ENCODE measurements at places on chromosomes 7 and 10. TPM values are rescaled to one million over a fixed set of nuclear protein-coding genes. Genes with fewer than 3 reads are reported as not detected.

DNA sequence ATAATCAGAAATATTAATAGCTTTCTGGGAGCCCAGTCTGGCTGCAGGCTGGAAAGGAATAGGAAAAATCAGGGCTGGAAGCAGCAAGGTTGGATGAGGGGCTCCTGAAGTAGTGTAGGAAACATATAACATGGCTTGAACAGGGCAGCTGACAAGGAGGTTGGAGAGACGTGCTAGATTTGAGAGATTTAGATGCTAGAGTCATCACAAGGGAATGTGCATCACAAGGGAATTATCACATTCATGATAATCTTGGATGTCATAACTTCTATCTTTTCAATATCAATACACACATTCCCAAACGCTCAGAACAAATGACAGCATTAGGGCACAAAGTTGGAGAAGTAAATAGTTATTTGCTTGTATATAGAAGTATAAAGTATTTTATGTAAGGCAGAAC is 120.9 kb upstream of the EGFR start:
- peaks cover 1% of the 10 kb centered on the region for H3K4me1 ChIP-seq
- H3K4me3 ChIP-seq, result no peak overlapping the region
- no peaks in the 10 kb centered on the region for H3K36me3 ChIP-seq
- DNase-seq, result no peak

The SYPL1 gene
- 71.5 TPM for total RNA-seq

The TRDMT1 gene
- 19.2 TPM for total RNA-seq

- H3K36me3 ChIP-seq, result no peaks in the 10 kb centered on the region
- H3K27me3 ChIP-seq, result no peaks in the 10 kb centered on the region
- H3K4me1 ChIP-seq, result no peaks in the 10 kb centered on the region
- DNase-seq, result no peak
- no peak overlapping the region for H3K27ac ChIP-seq
These were observed 26.0 kb downstream of the CCM2 start for GRCh38 chr7:45026013-45026412.

The DPYSL4 gene
- total RNA-seq, result 1.6 TPM

DNA sequence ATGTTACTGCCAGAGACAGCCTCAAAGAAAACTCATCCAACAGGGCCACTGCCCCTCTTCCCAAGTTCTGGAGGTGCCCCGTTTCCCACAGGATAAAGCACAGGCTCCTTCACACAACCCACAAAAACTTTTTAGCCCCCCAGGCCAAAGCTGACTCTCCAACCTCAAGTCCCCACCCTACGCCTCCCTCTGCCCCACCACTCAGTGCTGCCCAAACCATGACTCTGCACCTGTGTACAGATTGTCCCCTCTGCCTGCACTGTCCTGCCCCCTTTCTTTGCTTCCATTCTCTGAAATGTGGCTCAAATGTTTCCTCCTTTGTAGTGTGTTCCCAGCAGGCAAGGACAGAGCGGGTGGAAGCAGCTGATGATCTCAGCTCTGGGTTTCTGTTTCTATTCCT is 284.0 kb downstream of the GRID1 start:
- H3K27me3 ChIP-seq, result no peaks in the 10 kb centered on the region
- no peak for DNase-seq
- H3K4me1 ChIP-seq, result no peaks in the 10 kb centered on the region

The CAMK1D gene
- total RNA-seq, result 5.5 TPM

- peak; percentile 80 for DNase-seq
- H3K27ac ChIP-seq, result no peak overlapping the region
- no peak overlapping the region for H3K4me3 ChIP-seq
- H3K4me1 ChIP-seq, result peaks cover 18% of the 10 kb centered on the region
- no peaks in the 10 kb centered on the region for H3K27me3 ChIP-seq
These were observed 137.3 kb upstream of the ZMIZ1 start for GRCh38 chr10:78931321-78932053.

The BAMBI gene
- total RNA-seq, result 73.5 TPM

DNA sequence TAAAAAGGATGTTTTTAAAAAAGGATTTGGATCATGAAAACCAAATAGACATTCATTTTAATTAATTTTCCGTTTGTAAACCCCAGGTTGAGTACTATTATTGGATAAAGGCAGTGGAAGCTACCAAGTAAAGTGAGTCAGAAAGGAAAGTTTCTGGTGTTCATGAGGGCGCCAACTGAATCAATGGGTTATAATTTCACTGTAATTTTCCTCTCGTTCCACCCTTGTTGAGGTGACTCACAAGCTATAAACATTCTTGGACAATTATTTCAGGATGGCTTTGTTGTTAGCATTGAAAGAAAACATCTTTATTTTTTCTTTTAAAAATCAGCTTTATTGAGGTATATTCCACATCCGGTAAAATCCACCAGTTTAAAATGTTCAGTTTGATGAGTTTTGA is 5.1 kb upstream of the FAM133B start:
- H3K4me3 ChIP-seq, result no peak overlapping the region
- no peak overlapping the region for H3K27ac ChIP-seq
- H3K36me3 ChIP-seq, result no peaks in the 10 kb centered on the region
- no peaks in the 10 kb centered on the region for H3K27me3 ChIP-seq
- H3K4me1 ChIP-seq, result no peaks in the 10 kb centered on the region
- DNase-seq, result no peak

DNA sequence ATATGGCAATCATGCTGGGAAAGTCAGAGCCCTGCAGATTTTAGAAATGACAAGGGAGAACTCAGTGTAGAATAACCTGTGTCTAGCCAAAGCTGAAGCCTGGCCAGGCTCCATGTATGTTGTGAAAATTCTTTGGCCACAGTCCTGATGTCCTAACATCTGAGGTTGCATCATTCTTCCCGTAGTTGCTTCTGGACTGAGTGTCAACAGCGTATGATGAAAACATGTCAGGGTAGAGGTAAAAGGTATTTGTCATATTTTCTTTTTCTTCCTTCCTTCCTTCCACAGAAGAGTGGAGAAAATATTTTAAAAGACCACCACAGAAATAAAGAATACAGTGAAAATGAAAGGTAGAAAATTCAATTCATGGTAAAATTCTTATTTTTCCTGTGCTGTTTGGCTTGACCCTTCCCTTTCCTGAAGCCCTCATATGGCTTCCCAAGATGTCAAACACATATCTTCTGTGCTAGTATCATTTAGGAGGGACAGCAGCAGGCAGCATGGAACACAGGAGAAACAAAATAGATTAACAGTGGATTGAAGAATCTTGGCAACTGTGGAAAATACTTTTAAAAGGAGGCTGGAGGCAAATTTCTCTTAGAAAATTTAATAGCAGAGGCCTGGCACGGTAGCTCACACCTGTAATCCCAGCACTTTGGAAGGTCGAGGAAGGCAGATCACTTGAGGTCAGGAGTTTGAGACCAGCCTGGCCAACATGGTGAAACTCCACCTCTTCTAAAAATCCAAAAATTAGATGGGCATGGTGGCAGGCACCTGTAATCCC is 18.9 kb upstream of the NRBF2 start:
- DNase-seq, result peak; percentile 63
- H3K36me3 ChIP-seq, result no peaks in the 10 kb centered on the region
- no peaks in the 10 kb centered on the region for H3K4me1 ChIP-seq
- no peak overlapping the region for H3K4me3 ChIP-seq
- no peaks in the 10 kb centered on the region for H3K27me3 ChIP-seq

The GPR146 gene
- total RNA-seq, result 8.2 TPM

The VSTM4 gene
- 33.6 TPM for total RNA-seq

- DNase-seq, result no peak
- no peaks in the 10 kb centered on the region for H3K27me3 ChIP-seq
- no peak overlapping the region for H3K4me3 ChIP-seq
- peaks cover 4% of the 10 kb centered on the region for H3K4me1 ChIP-seq
- H3K27ac ChIP-seq, result no peak overlapping the region
- H3K36me3 ChIP-seq, result no peaks in the 10 kb centered on the region
These were observed 30.7 kb downstream of the FAM13C start for GRCh38 chr10:59331661-59332060.

The AMZ1 gene
- total RNA-seq, result 2.6 TPM

GRCh38 chr7:32381024-32381601 is 109.1 kb downstream of the LSM5 start:
- no peak for DNase-seq
- H3K27me3 ChIP-seq, result no peaks in the 10 kb centered on the region
- no peaks in the 10 kb centered on the region for H3K4me1 ChIP-seq
- H3K36me3 ChIP-seq, result no peaks in the 10 kb centered on the region
- H3K4me3 ChIP-seq, result no peak overlapping the region
- no peak overlapping the region for H3K27ac ChIP-seq

The FERD3L gene
- not detected for total RNA-seq

GRCh38 chr7:116671681-116672595 is at the start of gene MET:
MET (plus strand) TSS chr7:116672196; CDS start chr7:116699085, 26,889 bp downstream.
- H3K36me3 ChIP-seq, result no peaks in the 10 kb centered on the region
- no peaks in the 10 kb centered on the region for H3K27me3 ChIP-seq
- peaks cover 1% of the 10 kb centered on the region for H3K4me1 ChIP-seq
- H3K4me3 ChIP-seq, result peak within 1 kb of the TSS; percentile 41
- no peak within 1 kb of the TSS for H3K27ac ChIP-seq

- no peaks in the 10 kb centered on the region for H3K27me3 ChIP-seq
- H3K4me1 ChIP-seq, result no peaks in the 10 kb centered on the region
- no peaks in the 10 kb centered on the region for H3K36me3 ChIP-seq
These were observed 89.4 kb upstream of the TMEM26 start for GRCh38 chr10:61542596-61542995.

- peak; percentile 87 for DNase-seq
- peak within 1 kb of the TSS; percentile 96 for H3K4me3 ChIP-seq
- H3K4me1 ChIP-seq, result peaks cover 2% of the 10 kb centered on the region
- H3K27me3 ChIP-seq, result no peaks in the 10 kb centered on the region
- no peaks in the 10 kb centered on the region for H3K36me3 ChIP-seq
These were observed at the start of gene MKRN1 for GRCh38 chr7:140479062-140479738. MKRN1 (minus strand) TSS chr7:140479505; CDS start chr7:140479344, 161 bp downstream.

The SERPINE1 gene
- total RNA-seq, result 26.5 TPM

The OR2A5 gene
- not detected for total RNA-seq

The ADAM22 gene
- 3.4 TPM for total RNA-seq

The COPG2 gene
- total RNA-seq, result 32.5 TPM

DNA sequence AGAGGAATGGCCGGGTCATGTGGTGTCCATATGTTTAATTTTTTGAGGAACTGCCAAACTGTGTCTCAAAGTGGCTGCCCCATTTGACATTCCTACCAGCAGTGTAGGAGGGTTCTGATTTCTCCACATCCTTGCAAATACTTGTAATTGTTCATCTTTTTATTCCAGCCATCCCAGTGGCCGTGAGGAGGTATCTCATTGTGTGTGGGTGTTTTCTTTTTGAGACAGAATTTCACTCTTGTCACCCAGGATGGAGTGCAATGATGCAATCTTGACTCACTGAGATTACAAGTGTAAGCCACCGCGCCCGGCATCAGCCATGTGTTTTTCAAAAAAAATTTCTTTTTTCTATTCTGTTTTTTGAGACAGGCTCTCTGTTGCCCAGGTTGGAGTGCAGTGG is 38.7 kb upstream of the DLG5 start:
- no peaks in the 10 kb centered on the region for H3K36me3 ChIP-seq
- H3K27me3 ChIP-seq, result no peaks in the 10 kb centered on the region
- DNase-seq, result no peak
- no peak overlapping the region for H3K27ac ChIP-seq
- H3K4me1 ChIP-seq, result no peaks in the 10 kb centered on the region

DNA sequence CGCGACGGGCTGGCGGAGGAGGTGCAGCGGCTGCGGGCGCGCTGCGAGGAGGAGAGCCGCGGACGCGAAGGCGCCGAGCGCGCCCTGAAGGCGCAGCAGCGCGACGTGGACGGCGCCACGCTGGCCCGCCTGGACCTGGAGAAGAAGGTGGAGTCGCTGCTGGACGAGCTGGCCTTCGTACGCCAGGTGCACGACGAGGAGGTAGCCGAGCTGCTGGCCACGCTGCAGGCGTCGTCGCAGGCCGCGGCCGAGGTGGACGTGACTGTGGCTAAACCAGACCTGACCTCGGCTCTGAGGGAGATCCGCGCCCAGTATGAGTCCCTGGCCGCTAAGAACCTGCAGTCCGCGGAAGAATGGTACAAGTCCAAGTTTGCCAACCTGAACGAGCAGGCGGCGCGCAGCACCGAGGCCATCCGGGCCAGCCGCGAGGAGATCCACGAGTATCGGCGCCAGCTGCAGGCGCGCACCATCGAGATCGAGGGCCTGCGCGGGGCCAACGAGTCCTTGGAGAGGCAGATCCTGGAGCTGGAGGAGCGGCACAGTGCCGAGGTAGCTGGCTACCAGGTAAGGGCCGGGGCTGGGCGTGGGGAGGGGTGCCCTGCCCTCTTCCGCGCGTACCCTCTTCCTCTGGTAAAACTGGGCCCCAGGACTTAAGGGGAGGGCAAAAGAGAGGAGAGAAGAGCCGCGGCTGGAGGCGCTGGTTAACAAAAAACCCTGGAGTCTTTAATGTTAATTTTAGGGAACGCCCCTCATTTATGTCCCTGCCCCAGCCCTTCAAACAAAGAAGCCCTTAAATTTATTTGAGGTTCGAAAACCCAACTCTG is 987 bp downstream of the INA start:
- H3K27ac ChIP-seq, result no peak overlapping the region
- H3K4me3 ChIP-seq, result no peak overlapping the region
- no peak for DNase-seq

DNA sequence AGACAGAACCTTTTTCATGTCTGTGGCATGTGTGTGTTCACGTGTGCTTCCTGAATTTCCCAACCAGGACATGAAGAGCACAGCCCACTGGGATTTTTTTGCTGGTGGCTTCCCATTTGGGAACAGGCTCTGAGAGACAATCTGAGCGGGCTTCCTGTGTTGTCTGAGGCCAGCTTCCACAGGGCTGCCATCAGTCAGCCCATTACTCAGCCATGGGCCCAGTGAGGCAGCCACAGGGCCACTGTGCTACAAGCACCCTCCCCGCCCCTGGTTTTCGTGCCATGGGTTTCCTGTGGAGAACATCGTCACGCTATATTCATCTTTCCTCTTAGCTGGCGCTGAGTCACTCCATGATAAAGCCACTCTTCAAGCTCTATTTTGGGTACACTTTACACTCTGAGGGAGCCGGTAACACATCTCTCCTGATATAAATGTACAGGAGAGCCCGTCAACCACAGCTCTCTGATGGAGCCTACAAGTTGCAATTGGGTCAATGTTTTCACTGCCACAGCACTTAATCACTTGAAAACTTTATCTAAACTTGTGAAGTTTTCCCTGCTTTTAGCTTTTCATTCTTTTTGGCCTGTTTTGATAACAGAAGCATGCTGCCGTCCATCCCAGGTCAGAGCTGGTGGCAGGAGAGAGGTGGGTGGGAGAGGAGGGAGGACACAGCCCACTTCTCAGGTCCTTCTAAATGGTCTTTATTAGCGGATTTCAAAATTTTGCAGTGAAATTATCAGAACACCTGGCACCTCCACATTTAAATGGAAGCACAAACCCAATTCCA is 96.9 kb downstream of the HIPK2 start:
- H3K4me1 ChIP-seq, result peaks cover 10% of the 10 kb centered on the region
- DNase-seq, result no peak
- H3K27ac ChIP-seq, result peak overlapping the region; percentile 4
- no peak overlapping the region for H3K4me3 ChIP-seq

DNA sequence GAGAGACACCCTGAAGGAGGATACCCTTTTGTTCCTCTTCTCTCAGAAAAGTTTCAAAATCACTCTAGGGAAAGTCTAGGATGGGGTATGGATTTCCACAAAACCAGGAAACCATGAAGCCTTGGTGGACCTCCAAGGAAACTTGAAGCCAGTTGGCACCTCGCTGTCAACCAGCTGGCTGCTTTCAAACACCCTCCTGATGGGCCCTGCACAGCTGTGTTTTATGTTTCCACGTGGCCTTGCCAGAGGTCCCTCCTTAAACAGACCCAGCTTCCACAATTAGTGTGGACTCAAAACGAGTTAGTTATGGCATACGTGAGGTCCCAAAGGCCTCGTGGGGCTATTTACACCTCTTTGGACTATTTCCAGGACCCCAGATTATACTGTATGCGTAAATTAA is 5.9 kb downstream of the PPP1R3A start:
- no peak overlapping the region for H3K4me3 ChIP-seq
- no peak overlapping the region for H3K27ac ChIP-seq
- no peaks in the 10 kb centered on the region for H3K4me1 ChIP-seq
- no peaks in the 10 kb centered on the region for H3K27me3 ChIP-seq
- no peaks in the 10 kb centered on the region for H3K36me3 ChIP-seq
- no peak for DNase-seq

The NEBL gene
- total RNA-seq, result 4.5 TPM
